Stimulated activated CD8-positive, alpha-beta memory T cell treated with anti-CD3 and anti-CD28 coated beads, Interleukin-4, amount 100 ng/mL, for 4 hours (primary cell): ENCODE measurements at places on chromosomes 11 and 22.
A peak's percentile ranks its signal among the peaks of the same experiment; 100 is the strongest.

GRCh38 chr22:46798366-46799350, 36.2 kb downstream of the TBC1D22A start:
- peak; percentile 40 for DNase-seq

DNA sequence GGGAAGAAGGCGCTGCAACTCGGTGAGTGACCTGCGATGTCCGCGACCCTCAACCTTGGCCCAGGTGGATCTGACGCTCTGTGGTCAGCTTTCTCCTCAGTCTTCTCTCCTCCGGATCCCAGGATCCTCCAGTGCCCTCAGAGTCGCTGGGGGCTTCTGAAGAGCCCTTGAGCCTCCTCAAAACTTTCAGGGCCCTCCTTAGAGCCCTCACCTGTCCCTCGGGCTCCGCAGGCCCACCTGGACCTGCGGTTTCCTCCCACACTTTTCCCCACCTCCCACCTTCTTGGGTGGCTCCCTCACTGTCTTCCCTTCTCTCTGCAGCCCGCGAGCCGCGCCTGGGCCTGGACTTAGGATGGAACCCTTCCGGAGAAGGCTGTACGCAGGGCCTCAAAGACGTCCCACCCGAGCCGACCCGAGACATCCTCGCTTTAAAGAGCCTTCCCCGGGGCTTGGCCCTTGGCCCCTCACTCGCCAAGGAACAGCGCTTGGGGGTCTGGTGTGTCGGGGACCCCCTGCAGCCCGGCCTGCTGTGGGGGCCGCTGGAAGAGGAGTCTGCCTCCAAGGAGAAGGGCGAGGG, 335 bp downstream of the ZNF408 start:
- DNase-seq, result no peak

DNA sequence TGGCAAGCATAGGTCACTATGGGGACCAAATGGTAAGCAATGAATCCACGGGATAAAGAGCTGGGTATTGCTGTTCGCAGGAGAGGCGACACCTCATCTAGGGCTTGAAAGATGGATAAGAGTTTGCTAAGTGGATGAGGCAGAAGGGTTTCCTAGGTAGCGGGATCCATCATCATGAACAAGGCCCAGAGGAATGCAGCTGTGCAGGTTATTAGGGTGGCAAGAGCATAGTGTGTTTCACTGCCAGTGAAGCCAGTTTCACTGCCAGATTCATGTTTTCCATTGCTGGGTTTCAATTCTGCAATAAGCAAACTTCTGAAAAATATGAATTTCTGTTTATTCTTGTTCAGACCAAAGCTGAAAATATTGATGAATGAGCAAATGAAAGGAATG, 27.2 kb downstream of the WEE1 start:
- no peak for DNase-seq

- no peak for DNase-seq
These were observed 11.9 kb downstream of the SHANK3 start for GRCh38 chr22:50684501-50684900.

DNA sequence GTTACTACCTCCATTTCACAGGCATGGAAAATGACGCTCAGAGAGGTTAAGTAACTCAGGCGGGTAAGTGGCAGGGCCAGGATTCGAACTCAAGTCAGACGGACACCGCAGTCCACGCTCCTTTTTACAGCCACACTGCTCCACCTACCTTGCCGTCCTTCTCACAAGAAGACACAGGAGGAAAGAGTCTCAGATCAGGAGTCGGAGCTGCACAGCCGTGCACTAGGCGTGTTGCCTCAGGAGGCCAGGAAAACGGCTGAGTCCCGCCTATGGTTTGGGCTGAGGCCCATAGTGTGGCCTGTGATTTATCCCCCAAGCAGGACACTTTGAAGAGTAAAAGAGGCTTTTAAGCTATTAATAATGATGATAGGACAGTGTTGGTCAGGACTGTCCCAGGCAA, 44.7 kb upstream of the CD5 start:
- DNase-seq, result no peak

DNA sequence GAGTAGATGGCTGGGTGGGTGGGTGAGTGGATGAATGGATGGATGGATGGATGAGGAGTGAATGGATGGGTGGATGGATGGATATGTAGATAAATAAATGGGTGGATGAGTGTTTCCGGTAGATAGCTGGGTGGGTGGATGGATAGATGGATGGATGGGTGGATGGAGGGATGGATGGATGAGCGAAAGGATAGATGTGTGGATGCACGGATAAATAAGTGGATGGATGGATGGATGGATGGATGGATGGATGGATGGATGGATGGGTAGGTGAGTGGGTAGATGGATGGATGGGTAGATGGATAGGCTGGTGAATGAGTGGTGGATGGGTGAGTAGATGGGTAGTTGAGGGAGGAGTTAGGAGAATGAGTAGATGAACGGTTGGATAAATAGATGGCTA, 349.3 kb downstream of the MN1 start:
- DNase-seq, result no peak

DNA sequence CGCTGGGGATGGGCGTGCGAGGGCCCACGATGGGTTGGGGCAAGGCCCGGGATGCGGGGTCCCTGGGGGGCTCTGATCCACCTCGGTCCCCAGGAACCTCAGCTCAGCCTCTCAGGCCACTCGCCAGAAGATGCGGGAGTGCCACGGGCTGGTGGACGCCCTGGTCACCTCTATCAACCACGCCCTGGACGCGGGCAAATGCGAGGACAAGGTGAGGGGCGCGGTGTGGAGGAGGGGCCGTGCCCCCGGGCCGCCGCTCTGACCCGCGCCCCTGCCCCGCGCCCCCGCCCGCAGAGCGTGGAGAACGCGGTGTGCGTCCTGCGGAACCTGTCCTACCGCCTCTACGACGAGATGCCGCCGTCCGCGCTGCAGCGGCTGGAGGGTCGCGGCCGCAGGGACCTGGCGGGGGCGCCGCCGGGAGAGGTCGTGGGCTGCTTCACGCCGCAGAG, 6.3 kb downstream of the PKP3 start:
- no peak for DNase-seq

- DNase-seq, result no peak
These were observed 41.4 kb downstream of the SCUBE2 start for GRCh38 chr11:9049959-9050358.

- no peak for DNase-seq
These were observed 9.7 kb downstream of the PDGFD start for GRCh38 chr11:104154296-104154695.

- DNase-seq, result no peak
These were observed 41.5 kb downstream of the TBC1D22A start for GRCh38 chr22:46803936-46804335.

DNA sequence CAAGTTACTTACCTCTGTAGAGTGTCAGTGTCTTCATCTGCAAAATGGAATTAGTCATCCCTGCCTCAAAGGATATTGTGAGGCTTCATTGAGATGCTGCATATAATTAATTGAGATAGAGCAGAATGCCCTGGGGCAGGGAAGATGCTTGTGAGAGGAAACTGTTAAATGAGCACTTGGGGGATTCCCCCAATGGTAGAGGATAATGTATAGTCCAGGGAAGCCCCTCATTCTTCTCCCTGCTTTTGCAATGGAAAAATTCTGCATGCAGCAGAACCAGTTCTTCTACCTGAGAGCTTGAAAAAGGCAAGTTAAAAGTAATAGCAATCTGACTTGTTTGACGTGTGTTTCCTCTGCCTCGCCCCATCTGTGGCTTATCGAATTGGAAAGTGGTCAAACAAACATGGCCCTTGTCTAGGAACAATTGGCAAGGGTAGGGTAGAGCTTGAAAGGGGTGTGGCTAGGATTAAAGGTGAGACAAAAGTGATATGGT, 90.9 kb downstream of the NAV2 start:
- DNase-seq, result no peak

- no peak for DNase-seq
These were observed 123.1 kb downstream of the ARHGAP42 start for GRCh38 chr11:100810146-100810545.

GRCh38 chr11:110773442-110773841, 61.2 kb upstream of the ARHGAP20 start:
- no peak for DNase-seq

DNA sequence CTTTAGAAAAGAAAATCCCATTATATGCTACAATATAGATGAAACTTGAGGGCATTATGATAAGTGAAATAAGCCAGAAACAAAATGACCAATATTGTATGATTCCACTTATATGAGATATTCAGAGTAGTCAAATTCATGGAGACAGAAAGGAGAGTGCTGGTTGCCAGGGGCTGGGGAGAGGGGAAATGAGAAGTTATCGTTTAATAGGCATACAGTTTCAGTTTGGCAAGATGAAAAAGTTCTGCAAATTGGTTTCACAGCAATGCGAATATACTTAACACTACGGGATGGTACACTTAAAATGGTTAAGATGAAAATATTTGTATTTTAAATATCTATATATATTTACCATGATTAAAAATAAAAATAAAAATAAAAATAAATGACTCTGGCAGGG, 31.1 kb upstream of the RDX start:
- DNase-seq, result no peak

GRCh38 chr11:86950661-86950995, 4.6 kb downstream of the FZD4 start:
- no peak for DNase-seq

DNA sequence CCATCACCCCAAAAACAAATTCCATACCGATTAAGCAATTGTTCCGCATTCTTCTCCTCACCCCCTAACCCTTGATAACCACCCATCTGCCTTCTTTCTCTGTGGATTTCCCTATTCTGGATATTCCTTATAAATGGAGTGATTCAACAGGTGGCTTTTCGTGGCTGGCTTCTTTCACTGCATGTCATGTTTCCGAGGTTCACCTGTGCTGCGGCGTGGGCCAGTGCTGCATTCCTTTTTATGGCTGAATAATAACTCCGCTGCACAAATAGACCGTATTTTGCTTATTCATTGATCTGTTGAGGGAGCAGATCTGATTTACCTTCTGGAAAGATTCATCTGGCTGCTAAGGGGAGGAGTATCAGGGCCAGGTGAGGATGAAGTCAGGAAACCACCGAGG, 94.8 kb upstream of the ASPHD2 start:
- no peak for DNase-seq

GRCh38 chr11:65055538-65055937, 2.8 kb downstream of the NAALADL1 start:
- no peak for DNase-seq

- DNase-seq, result no peak
These were observed 11.4 kb downstream of the ALDH3B2 start for GRCh38 chr11:67662835-67663531.

DNA sequence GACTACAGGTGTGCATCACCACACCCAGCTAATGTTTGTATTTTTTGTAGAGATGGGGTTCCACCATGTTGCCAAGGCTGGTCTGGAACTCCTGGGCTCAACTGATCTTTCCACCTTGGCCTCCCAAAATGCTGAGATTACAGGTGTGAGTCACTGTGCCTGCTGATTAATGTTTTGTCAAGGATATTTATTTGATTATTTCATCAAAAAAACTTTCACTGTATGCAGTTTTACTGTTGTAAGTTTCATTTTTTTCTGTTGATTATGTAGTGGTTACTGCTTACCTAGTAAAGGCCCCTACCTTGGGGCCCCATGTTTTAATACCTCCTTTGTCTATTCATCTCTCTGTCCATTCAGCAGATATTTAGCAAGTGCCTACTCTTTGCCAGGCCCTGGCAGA, 16.7 kb upstream of the FAM168A start:
- DNase-seq, result no peak

GRCh38 chr11:11624926-11625325, 3.1 kb upstream of the GALNT18 start:
- no peak for DNase-seq

DNA sequence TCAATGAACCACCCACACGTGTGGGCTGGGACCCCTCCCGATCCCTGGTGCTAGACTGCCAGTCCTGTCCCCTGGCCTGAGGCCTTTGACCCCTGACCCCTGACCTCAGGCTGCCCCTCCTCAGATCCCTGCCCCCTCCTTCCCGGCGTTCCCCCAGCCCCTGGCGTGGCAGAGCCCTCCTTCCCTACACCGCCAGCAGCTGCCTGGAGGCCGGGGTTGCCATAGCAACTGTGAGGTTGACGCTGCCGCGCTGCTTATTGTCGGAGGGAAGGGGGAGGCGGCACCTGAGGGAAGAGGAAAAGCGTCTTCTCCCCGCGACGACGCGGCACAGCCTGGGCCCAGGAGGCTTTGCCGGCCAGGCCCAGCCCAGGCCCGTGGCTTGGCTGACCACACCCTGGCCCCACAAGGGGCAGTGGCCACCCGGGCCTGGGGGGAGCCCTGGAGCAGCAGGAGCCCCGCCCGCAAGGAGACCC, 32.6 kb downstream of the SHANK3 start:
- no peak for DNase-seq

- DNase-seq, result no peak
These were observed 4.6 kb downstream of the HYLS1 start for GRCh38 chr11:125892071-125892470.

DNA sequence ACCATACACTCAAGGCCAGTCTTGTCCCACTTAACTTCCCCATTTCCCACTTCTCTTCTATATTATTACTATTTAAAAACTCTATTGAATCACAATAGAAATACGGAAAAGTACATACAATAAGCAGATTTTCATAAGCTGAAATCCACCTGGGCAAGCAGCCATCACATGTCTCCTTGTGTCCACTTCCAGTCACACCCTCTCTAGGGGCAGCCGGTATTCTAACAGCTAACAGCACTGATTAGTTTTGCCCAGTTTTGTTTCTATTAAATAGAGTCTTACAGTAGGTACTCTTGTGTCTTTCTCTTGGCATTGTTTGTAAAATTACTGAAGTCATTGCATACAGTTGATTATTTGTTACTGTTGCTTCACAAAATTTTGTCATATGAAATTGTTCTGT, 37.8 kb downstream of the PPP6R3 start:
- no peak for DNase-seq

DNA sequence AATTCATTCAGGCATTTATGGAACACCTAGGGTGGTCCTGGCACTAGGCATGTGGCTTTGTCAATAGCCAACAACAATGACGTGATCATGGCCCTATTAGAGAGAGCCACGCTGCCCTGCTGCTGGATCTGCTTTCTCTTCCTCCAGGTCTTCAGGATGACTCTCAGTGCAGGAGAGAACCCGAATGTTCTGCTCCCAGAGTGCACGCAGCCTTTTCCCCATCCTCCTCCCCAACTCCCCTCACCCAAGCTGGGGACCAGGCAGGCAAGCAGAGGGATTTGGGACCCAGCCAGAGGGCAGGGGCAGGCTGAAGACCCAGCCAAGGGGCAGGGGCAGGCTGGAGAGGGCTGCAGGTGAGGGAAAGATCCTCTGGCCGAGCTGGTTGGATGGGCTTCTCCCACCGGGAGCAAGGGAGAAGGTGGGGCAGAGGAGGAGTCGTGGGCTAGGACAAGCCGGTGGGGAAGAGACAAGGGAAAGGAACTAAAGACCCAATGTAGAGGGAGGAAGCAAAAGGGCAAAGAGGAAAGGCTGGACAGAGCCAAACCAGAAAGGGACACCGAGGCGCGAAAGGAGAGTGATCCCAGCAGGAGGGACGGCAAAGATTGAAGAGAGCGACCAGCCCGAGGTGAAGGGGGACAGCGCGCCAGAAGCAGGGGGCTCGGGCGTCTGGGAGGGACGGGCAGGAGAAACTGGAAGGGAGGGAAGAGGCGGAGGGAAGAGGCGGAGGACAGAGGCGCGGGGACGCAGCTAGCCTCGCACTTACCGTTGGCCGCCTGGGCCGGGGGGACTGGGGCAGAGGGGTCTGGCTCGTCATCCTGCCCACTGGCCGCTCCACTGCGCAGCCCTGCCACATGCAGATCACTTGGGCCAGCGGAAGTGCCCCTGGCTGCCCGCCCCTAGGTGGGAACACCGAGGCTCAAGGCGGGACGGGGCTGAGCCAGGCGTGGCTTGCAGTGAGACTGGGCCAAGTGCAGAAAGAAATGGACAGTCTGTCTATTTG, at the start of gene KCTD14:
Gene KCTD14 (minus strand): TSS at position 880 of the 1,000 bp plus-strand sequence. CDS start 27 bp downstream, at position 853.
- DNase-seq, result no peak
